AG04449 (cell line): ENCODE measurements at places on chromosomes 5 and 9.

GRCh38 chr9:123299558-123300126, 31.3 kb upstream of the STRBP start:
- no peak for DNase-seq

DNA sequence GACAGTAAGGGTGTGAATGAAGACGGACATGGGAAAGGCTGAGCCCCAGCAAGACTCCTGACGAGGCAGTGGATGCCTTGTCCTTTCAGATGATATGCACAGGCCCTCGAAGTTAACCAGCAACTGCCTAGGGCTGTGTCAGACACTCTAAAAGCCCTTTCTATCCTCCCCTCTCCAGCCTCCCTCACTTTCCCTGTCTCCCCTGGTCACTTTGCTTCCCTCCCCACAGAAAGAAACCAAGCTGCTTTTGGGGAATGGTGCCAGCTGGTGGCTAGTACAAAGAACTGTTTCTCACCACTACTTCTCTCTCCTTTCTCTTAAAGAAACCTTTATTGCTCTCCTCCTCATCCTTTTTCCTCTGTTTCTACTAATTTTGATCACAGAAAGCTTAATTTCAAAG, 21.4 kb downstream of the LHFPL2 start:
- DNase-seq, result no peak

GRCh38 chr9:78958892-78959291, 612.9 kb upstream of the TLE4 start:
- DNase-seq, result no peak

- DNase-seq, result no peak
These were observed 34.5 kb downstream of the BRINP1 start for GRCh38 chr9:119334745-119335144.

DNA sequence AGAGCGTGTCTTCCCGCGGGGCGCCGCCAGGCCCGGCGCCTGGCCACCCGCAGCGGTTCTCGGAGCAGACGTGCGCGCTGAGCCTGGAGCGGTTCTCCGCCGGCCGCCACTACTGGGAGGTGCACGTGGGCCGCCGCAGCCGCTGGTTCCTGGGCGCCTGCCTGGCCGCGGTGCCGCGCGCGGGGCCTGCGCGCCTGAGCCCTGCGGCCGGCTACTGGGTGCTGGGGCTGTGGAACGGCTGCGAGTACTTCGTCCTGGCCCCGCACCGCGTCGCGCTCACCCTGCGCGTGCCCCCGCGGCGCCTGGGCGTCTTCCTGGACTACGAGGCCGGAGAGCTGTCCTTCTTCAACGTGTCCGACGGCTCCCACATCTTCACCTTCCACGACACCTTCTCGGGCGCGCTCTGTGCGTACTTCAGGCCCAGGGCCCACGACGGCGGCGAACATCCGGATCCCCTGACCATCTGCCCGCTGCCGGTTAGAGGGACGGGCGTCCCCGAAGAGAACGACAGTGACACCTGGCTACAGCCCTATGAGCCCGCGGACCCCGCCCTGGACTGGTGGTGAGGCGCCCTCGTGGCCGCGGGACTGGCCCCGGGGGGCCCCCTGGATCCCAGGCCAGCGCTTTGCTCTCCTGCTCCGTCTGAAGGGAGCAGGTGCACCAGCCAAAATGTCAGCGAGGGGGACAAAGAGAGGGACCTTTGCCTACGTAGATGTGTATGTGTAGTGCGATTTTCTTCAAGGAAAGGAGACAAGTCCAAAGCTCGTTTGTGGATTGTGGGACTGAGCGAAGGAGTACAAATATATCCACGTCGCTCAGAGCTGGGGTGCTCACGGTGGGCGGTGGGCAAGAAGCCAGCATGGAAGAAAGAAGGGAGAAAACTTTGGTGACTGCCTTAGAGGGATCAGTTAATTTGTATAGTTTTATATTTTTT, 19.5 kb downstream of the BTNL9 start:
- no peak for DNase-seq
